ENCODE measurements at places on chromosomes 2 and 18.

DNA sequence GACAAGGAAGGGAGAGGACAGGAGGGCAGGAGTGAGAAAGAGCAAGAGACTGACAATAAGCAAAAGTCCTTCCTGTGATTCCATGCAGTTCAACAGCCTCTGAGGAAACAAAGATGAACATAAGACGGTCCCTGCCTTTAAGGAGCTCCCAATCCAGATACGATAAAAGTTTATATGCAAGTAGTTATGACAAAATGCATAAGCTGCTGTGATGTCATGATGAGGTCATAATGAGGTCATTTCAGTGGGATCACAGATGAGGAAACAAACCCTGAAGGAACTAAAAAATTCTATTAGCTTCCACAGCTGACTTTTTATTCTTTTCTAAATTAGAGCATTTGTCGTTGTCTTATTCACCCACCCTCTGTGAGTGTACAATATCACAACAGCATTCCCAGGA lies 458.5 kb upstream of the ACVR2A start:
- DNase-seq, result no peak

DNA sequence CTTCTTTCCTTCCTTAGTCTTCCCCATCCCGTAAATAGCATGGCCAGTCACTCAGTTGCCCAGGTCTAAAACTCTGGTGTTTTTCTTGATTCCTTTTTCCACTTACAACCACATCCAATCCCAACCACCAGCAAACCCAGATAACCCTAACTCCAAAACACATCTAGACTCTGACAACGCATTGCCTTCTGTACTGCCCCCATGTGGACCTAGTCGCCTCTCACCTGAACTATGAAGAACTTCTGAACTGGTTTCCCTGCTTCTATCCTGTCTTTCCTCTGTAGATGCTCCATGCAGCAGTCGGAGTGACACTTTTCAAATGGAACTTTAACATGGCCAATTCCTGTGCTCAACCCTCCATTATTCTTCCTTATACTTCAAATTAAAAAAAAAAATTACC lies 26.5 kb downstream of the ST6GAL2 start:
- no peak for DNase-seq

GRCh38 chr2:215260097-215260677 lies 51.7 kb upstream of the ATIC start:
- no peak for DNase-seq

DNA sequence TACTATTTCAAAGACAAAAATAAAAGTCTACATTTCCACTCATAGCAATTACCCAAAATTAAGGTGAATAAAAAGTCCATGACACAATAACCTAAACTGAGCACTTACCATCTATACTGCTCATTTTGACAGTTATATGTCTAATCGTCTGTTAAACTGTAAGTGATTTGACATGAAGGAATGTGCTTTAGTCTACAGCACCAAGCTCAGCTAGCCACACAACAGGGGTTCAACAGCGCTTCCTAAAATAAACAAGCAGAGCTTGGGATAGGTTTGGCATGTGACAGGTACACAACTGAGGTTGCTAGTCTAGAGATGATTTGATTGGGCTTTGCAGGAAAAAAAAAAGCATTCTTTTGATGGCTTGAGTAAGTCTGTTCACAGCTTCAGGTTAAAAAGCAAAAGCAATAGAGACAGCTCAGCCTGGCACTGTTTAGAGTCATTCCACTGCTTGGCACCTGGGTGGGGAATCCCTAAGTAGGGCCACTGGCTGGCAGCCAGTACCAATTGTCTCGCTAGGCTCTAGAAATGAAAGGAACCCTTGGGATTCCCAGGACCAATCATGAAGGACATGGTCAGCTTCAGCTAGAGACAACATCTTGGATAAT lies 78.6 kb downstream of the BARD1 start:
- DNase-seq, result no peak

DNA sequence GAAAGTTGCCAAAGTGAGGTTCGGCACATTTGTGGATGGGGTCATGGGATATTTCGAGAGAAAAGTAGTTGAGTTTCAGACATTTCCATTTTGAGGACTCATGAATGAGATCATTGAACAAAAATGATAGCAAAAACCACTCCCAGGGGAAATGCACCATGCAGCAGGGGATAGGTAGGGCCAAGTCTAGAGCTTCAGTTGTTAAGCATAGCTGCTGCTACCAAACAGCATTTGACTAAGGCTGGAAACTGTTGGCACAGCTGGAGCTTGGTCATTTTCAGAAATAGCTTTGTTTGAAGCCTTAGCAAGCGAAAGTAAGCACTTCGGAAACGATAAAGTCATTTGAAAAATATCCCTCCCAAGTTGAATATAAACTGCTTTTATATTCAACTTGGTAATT lies 431.8 kb downstream of the SOCS6 start:
- no peak for DNase-seq

DNA sequence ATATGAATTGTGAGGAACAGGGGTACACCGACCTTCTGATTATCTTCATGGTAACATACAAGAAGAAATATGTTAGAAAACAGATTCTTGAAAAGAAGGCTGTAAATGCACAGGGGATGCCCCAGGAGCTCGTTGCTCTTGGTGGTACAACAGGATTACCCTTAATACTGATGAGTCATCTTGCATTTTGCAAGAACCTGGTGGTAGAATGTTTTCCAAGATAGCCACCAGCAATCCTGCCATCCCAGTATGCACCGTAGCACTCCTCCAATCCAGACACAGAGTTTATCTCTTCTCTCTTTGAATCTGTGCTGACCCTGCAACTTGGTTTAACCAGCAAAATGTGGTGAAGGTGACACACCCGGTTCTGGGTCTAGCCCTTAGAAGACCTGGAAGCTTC lies 238.3 kb downstream of the EN1 start:
- DNase-seq, result no peak

DNA sequence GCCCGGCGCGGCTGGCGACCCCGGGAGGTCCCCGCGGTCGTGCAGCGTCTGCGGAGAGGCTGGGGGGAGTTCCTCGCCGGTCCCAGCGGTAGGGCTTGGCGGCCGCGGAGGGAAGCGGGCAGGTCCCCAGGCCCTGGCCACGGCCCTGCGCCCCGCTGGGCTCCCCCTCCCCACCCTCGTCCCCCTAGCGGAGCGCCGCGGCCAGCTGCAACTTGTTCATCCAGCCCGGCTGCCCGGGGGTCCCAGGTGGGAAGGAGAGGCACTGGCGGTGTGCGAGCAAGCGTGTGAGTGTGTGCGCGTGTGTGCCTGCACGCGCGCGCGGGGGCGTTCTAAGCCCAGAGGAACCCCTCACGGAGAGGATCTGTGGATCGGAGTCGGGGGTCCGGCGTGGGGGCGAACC lies 1.3 kb downstream of the PTPRM start:
- no peak for DNase-seq

DNA sequence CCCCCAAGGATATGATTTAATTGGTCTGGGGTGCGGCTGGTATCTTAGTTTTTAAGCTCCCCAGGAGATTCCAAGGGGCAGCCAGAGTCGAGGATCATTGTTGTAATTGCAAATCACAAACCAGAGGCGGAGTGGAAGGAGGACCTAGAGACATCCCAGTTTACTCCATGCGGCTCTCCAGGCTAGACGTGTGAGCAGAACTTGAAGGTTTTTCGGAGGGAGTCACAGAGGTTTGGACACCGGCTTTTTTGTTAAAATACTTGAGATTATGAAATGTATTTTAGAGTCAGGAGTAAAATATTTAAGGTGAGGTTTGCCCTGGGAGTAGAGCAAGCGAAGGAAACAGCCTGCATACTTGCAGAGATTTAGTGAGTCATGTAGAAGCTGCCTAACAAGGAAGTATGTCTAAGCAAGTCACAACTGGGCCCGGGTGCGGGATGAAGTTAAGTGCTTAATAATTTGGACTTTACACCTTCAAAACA lies 39.5 kb downstream of the TGOLN2 start:
- no peak for DNase-seq

DNA sequence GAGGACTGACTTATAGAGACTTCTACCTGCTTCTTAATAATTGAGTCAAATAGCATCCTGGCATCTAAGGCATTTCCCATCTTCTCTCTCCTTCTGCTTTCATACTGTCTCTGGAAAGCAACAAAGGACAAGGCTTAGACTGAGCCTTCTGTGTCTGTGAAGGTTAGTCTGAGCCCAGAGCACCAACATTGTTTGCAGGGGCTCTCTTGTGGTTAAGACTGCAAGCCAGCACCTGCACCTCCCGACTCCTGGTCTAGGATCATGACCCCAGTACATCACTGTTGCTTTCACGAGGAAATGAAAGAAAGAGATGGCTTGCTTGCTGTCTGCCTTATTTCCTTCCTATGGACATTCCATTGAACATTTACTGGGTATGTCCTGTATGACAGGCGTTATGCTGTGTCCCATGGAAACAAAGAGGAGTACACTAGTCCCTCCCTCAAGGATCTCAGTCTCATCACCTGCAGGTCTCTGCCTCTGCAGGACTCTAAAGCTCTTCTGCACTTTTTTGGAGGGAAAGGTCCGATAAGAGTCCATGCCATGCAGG lies 315.8 kb upstream of the EPAS1 start:
- DNase-seq, result no peak

DNA sequence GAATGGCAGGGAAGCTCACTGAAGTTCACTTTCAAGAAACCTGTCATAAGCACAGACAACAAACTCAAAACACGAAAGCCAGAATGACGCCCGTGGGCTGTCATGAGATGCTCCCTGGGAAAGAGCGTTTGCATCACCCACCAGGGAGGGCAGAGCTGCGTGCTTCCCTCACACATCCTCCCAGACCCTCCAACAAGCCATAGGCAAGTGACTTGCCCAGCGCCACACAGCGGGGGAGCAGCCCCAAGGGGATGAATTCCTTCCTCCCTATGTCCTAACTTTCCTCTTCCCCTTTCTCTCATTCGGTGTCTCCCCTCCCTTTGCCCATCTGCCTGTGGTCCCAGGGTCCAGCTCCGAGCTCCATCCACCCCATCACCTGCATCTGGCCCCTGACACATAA lies 10.7 kb downstream of the BIN1 start:
- DNase-seq, result no peak

DNA sequence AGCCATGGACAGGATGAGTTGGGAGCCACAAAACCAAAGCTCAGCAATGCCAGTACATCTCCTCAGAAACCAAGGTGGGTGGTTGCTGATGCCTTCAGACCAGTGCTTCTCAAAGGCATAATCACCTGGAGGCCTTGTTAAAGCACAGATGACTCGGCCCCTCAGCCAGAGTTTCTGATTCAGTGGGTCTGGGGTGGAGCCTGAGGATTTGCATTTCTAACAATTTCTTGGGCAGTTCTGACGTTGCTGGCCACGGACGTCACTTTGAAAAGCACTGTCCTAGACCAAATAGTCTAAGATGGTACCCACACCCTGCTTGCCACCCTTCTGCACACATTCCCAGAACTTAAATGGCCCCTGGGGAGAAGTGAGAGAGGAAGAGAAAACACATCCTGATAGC lies 24.1 kb upstream of the CDH2 start:
- DNase-seq, result no peak

- no peak for DNase-seq
These were observed 76.4 kb downstream of the LTBP1 start for GRCh38 chr2:33022989-33023727.

GRCh38 chr2:212505586-212505985 lies 33.0 kb downstream of the ERBB4 start:
- DNase-seq, result no peak

GRCh38 chr2:157377861-157378260 lies 52.2 kb upstream of the ERMN start:
- no peak for DNase-seq

DNA sequence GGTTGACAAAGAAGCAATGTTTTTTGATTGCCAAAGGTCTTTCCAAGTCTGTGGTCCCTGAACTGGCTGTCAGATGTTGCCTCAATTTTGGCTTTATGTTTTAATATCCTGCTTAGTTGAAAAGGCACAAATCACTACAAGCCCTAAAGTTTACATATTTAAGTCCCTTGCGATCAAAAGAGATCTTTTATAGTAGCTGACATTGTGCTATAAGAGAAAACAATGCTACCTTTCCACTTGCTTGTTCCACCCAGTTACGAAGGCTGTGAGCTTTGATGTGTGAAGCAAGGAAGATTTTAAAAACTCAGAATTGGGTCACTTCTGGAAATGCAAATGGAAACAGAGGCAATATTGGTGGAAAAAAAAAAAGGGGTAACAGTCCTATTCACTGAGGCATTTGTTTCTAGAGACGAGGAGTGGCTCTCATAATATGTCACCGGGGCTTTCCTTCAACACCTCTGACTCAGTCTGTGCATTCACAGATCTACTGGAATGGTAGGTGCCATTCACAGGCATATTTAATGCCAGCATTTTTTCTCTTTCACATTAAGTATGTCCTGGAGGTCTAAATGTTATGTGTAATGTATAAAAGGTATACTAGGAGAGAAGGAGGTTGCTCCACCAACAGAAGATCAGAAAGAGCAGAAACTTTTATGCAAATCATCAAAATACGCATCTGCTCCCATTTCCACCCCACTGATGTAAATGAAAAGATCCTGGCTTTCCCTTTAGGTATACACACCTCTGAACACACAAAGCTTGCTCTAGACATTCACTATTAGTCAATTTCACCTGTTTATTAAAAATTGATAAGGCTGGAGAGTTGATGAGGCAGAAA lies 91.8 kb downstream of the TGIF1 start:
- no peak for DNase-seq

GRCh38 chr2:219159771-219160185 lies 837 bp downstream of the NHEJ1 start:
- DNase-seq, result no peak

Measured in stimulated activated CD4-positive, alpha-beta T cell treated with anti-CD3 and anti-CD28 coated beads, Interleukin-12 subunit alpha, Interleukin-12 subunit beta, amount 100 ng/mL, for 24 hours (primary cell).